Hematopoietic multipotent progenitor cell treated with erythropoietin and hydrocortisone succinate and interleukin-3 and kit ligand, for 6 days (in vitro differentiated cells): ENCODE measurements at places on chromosomes 1 and 21.

- DNase-seq = no peak
Measured at GRCh38 chr21:45877821-45878469, 103.6 kb upstream of the COL6A1 start.

GRCh38 chr1:29490204-29490934 lies 254.0 kb downstream of the PTPRU start:
- no peak for DNase-seq

DNA sequence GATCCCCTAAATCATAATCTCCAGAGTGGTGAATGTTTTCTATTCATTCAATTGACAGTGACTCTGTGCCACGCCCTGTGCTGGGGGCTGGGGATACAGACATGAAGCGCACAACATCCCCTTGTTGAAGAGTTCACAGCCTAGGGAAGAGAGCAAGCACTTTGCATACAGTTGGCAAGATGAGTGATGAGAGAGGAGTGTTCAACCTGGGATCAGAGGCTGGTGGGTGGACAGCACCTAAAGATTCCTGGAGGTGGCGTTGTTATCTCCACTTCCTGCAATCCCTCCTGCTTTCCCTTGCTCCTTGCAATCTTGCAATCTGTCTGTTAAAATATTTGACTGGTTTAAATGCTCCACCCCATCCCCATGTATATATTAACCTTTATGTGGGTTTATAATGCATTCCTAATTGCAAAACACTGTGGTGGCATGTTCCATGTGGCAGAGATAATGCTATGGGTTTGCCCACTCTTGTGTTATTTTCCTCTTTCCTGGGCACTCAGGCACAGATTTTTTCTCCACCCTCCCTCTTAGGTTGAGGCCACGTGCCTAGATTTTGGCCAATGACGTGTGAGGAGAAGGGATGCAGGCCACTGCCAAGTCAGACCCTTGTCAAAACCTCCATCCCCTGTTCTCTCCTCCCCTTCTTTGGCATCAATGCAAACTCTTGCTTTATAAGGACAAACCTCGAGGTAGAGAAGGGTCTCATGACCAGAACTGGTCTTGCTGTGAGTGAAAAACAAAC lies 36.2 kb upstream of the GADD45A start:
- DNase-seq = no peak

- DNase-seq = no peak
Measured at GRCh38 chr1:75079538-75080290, 54.5 kb upstream of the LHX8 start.

DNA sequence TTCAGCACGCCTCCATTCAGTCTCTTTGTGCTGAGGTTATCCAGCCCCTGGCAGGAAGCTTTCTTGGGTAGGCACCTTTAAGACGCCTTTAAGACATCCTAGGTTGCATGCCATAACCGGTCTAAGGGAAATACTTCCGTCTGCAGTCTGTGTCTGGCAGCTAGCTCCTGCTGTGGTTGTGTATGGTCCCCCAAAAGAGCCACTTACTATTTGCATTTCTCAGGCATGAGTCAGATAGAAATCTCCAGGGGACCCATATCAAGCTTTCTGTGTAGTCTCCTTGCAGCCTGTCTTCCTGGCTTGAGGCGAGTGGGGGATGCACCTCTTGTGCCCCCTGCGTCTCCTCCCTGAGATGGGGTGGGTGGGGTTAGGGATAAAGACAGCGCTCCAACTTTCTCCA lies 10.0 kb upstream of the RYR2 start:
- no peak for DNase-seq

- no peak for DNase-seq
Measured at GRCh38 chr1:219871427-219872057, 56.8 kb downstream of the SLC30A10 start.

- DNase-seq = no peak
Measured at GRCh38 chr1:3033040-3033789, 11.9 kb downstream of the ACTRT2 start.

GRCh38 chr1:237042892-237043576 lies 1.1 kb downstream of the RYR2 start:
- DNase-seq = no peak

DNA sequence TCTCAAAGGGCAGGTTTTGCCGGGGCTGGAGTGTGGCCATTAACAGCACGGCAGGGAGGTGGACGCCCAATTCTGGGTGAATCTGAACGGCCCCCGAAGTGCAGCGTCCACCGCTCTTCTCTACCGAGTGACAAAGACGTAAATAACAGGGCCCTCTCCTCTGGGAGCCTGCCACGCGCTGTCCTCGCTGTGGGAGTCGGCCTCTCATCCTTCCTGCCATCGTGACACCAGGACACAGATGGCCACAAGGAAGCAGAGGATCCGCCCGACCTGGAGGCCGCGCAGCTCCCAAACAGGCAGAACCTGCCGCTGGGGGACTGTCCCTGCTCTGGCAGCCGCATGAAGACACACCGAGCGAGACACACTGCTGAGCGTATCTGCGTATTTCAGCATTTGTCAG lies 12.1 kb upstream of the CDK11B start:
- no peak for DNase-seq

DNA sequence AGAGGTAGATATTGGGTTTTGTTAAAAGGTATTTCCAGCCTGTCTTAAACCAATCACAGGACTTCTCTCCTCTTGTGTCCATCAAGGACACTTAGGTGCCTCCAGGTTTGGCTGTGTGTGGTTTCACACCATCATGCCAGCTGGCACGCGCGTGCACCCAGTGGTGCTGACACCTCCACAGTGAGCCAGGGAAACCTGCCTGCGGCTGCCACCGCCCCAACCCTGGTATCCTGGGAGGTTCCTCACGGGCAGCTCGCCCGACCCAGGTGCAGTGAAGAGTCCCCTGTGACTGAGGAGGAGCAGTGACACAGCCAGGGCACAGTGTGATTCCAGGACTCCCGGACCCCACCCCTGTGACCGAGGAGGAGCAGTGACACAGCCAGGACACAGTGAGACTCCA lies 13.2 kb upstream of the COL6A2 start:
- DNase-seq = no peak

DNA sequence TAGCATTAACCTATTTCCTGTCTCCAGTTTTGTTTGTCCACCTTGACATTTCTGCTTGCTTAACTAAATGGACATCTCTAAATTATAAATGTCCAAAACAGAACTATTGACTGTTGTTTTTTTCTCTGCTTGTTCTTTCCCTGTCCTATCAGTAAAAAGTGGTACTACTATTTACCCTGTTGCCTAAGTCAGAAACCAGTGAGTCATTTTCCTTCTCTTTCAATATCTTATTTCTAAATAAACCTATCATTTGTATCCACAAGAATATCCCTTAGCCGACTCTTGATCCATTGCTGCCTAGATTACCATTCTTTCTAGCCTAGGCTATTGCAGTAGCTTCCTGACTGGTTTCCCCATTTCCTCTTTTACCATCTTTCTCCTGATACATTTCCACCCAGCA lies 22.5 kb downstream of the MIER1 start:
- no peak for DNase-seq

- DNase-seq = no peak
Measured at GRCh38 chr1:43781574-43781973, 74.2 kb downstream of the ST3GAL3 start.

DNA sequence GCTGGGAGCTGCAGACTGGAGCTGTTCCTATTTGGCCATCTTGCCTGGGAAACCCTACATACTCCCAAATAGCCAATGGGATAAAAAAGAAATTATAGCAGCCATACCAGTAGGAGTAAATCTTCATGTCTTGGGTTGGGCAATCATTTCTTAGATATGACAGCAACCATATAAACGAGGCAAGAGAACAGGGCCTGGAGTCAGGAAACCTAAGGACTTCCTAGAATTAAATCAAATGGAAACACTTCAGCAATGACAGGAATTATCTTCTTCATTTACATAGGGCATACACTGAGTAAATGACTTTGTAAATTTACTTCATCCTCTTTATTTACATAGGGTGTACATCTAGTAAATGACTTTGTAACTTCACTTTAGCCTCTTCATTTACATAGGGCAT lies 286.6 kb upstream of the POGK start:
- DNase-seq = no peak

DNA sequence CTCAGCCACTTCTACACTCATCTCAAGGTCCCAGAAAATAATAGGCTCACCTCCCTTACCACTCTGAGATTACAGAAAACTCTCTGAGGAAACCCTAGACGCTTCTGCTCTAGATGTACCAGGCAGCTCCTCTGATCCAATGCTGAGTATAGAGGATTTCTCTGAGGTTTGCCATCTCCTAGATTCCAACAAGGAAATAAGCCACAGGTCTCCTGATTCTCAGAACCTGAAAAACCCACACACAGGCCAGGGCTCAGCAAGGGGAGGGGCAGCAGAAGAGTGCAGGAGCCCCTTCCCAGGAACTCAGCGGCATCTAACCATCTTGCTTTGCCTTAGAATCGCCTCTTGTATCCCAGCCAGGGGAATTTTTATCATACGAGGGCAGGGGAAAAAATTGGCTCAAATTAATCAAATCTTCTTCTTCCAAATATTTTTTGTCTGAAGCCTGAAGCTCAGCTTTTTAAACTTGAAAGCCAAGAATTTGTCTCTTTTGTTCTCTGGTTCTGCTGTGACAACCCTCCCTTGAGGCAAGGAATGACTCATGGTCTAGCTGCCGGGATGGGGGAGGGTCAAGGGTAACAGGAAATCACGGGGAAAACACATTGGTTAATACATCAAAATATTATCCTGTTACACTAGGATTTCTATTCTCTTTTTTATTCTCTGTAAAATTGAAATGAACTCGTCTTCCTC lies 30.8 kb downstream of the GORAB start:
- peak; percentile 5 for DNase-seq

- no peak for DNase-seq
Measured at GRCh38 chr1:161408429-161409052, 40.9 kb upstream of the CFAP126 start.

- DNase-seq = no peak
Measured at GRCh38 chr1:82538876-82539275, 738.1 kb downstream of the ADGRL2 start.

- DNase-seq = no peak
Measured at GRCh38 chr1:246383239-246383589, 123.9 kb downstream of the SMYD3 start.

DNA sequence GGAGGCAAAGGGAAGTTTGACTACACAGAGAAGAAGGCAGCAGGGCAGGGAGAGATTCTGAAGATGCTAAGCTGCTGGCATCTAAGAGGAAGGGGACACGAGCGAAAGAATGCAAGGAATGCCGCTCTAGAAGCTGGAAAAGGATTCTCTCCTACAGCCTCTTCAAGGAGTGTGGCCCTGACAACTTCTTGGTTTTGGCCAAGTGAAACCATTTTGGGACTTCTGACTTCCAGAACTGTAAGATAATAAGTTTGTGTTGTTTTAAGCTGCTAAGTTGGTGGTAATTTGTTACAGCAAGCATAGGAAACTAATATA lies 28.5 kb downstream of the MGST3 start:
- DNase-seq = no peak

- DNase-seq = peak; percentile 39
Measured at GRCh38 chr1:157993147-157993917, at the start of gene KIRREL1. Gene KIRREL1, plus strand, starts transcription at chr1:157993645. Its CDS starts 32 bp downstream, at chr1:157993677.

DNA sequence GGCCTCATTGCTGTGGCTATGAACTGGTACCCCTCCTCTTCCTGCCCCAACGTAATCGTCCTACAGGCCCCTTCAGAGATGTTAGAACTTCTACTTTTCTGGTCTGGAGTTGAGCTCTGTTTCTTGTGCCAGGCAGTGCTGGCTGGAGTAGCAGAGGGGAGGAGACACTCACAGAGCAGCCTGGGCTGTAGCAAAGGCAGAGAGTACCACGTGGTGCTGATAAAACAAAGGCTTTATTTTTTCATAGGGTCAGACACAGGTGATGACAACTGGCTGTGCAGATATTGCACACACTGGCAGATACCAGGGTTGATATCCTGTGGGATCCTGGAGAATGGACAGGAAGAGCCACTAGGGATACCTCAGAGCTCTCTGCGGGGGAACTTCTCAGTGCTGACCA lies 23.2 kb downstream of the CRCT1 start:
- DNase-seq = no peak

- no peak for DNase-seq
Measured at GRCh38 chr1:159921251-159921650, 4.1 kb downstream of the TAGLN2 start.
